Osteoblast (primary cell): ENCODE measurements at places on chromosomes 7 and 10. TPM values are rescaled to one million over a fixed set of nuclear protein-coding genes. Genes with fewer than 3 reads are reported as not detected.

The VWA2 gene
- total RNA-seq = under 0.01 TPM in 1 of 2 replicates, not detected in the other

The GNAT3 gene
- not detected in 2 replicates for total RNA-seq

The AGAP9 gene
- total RNA-seq = 6.2 and 8.3 TPM in 2 replicates

The DLX5 gene
- 2.5 and 3.2 TPM in 2 replicates for total RNA-seq

The SOSTDC1 gene
- total RNA-seq = under 0.01 TPM in 1 of 2 replicates, not detected in the other

The ICA1 gene
- total RNA-seq = 1.2 and 2.2 TPM in 2 replicates
